ENCODE measurements at places on chromosomes 1 and 21.

- DNase-seq = no peak
These were observed 11.2 kb upstream of the RRP15 start for GRCh38 chr1:218273762-218274479.

DNA sequence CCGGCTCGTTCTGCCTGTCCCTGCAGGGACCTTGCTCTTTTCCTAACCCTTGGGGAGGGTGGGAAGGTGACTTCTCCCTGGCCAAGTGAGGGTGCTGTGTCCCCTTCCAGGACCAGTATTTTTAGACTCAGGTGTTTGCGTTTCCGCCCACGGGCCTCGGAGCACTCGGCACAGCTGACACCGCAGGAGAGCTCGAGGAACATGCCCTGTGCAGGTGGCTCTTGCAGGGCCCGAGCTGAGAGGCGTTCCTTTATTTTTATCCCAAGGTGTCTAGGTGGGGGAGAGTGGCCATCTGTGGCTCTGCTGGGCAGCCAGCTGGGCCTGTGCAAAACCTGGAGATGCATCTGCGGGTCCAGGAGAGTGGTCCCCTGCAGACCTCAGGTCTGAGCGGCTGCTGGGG is 16.0 kb downstream of the PLCH2 start:
- no peak for DNase-seq

GRCh38 chr1:56268519-56269140 is 310.7 kb downstream of the PLPP3 start:
- DNase-seq = no peak

- DNase-seq = no peak
These were observed 171.7 kb downstream of the NEK7 start for GRCh38 chr1:198328458-198329032.

GRCh38 chr1:164701189-164701761 is 142.3 kb downstream of the PBX1 start:
- no peak for DNase-seq

DNA sequence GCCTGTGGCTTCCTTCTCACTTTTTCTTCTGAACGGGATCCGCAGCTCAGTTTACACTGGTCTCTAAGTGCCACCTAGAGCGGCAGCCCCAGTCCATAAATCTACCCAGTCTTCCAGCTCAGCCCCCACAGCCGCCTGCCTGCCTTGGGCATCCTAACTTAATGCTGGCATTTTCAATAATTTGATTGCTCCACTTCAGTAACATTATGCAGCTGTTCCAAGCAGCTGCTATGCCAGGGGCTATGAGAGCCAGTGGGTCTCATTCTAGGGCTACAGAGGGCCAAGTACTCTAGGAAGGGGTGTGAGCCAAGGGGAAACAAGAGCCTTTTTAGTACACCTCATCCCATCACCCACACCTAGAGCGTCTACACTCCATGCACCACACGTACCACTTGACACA is 48.4 kb upstream of the COA6 start:
- no peak for DNase-seq

- DNase-seq = no peak
These were observed 4.1 kb upstream of the PCP4 start for GRCh38 chr21:39863111-39863510.

- DNase-seq = no peak
These were observed 93.4 kb upstream of the F3 start for GRCh38 chr1:94634977-94635416.

DNA sequence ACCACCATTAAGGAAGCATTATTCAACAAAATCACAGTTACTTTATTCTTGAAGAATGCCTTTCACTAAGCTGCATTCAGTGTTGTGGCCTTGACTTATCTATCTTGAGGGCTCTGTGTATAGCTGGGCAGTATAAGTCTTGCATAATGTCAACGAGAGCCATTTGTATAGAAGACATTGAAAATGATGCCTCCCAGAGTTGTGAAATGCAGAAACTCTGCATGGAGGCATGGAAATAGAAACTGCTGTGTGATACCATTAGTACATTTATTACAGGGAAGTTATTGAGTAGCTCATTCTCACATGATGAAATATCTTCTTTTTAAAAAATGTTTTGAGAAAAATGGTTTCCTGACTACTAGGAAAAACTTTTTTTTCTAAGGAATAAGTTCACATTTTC is 111.4 kb upstream of the SNX7 start:
- no peak for DNase-seq

- DNase-seq = no peak
These were observed 72.1 kb downstream of the SLC45A1 start for GRCh38 chr1:8389958-8390535.

GRCh38 chr1:117616967-117617366 is 11.1 kb downstream of the TENT5C start:
- DNase-seq = no peak

GRCh38 chr1:1337793-1338147 is 6.7 kb downstream of the TAS1R3 start:
- no peak for DNase-seq

DNA sequence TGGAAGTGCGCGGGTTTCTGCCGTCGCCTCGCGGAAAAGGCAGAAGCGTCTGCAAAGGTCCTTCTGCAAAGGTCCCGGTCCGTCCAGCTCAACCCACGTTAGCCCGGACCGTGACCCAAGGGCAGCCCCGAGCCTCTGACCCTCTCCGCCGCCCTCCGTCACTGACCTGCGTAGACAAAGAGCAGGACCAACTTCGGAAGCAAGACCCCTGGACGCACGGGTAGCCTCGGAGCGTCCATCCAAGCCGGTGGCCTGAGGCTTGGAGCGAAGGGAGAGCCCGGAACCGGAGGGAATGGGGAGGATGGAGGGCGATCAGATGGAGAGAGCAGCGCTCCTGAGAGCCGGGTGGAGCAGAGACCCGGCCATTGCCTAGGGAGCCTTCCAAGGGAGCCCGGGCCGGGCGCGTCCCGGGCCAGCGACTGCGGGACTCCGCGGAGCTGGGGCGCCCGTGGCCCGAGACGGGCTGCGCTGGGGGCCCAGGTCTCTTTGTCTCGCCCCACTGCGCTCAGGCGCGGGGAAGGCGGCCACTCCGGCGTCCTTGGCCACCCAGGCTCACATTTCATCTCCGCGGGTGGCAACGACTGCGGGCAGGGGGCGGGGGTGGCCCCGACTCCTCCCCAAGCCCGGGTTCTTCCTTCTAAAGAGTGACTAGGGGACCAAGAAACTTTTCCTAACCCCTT is at the start of gene CYYR1:
CYYR1 (minus strand) TSS at position 585 of the 680 bp plus-strand sequence; CDS start at position 239, 346 bp downstream.
- DNase-seq = no peak

DNA sequence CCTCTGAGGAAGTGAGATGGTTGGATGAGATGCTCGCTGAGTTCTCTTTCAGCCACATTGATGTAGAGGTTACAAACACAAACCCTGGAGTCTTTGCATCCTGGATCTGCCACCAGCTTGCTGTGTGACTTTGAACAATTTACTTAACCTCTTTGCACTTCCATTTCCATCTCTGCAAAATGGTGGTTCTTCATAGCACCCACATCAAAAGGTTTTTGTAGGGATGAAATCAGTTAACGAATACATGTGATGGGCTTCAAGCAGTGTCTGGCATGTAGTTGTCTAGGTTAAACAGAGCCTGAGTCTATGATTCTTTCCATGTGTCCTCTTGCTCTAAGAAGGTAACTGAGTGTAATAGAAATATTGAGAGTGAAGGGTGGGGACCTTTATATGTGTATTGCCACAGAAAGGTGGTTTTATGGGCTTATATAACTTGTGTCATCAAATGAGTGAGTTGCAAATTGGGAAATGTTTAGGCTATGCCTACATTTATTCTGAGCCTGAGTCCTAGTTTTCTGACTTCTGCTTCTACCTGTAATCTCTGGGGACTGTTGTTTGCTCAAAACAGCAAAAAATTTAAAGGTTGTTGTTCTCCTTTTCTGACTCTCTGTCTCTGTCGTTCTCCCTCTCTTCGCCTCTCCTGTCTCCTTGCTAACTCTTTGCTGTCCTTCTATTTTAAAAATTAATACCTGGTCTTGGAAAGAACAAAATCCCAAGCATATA is 27.3 kb upstream of the LRRN2 start:
- DNase-seq = no peak

DNA sequence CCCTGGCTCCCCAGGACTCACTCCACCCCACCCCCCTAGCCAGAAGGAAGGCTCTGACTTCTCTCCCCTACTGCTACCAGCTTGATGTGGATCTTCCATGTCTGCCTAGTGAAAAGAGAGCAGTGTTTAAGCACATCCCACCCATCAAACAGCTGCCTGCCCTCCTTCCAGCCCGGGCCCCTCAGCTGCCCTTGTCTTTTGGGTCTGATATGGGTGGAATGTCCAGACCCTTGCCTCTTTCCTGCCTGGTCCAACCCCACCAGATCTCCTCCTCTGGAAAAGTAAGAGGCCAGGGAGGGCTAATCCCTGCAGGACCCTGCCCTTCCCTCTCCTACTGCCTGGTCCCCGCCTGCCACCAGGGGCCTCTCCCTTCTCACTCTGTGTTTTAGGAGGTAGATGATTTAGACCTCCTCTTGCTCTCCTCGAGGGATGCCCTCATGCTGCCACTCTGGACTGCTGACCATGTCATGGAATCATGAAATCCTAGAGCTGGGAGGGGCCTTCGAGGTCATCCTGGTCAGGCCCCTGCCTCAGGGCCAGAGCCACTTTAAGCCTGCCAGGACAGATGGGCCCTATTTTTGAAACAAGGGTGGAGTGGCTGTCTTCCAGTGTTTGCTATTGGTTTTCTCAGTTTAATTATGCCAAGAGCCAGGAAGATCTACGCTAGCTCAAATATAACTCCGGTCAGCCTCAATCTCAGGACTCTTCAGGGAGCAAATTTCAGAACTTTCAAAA is 15.8 kb upstream of the HSPG2 start:
- DNase-seq = no peak

DNA sequence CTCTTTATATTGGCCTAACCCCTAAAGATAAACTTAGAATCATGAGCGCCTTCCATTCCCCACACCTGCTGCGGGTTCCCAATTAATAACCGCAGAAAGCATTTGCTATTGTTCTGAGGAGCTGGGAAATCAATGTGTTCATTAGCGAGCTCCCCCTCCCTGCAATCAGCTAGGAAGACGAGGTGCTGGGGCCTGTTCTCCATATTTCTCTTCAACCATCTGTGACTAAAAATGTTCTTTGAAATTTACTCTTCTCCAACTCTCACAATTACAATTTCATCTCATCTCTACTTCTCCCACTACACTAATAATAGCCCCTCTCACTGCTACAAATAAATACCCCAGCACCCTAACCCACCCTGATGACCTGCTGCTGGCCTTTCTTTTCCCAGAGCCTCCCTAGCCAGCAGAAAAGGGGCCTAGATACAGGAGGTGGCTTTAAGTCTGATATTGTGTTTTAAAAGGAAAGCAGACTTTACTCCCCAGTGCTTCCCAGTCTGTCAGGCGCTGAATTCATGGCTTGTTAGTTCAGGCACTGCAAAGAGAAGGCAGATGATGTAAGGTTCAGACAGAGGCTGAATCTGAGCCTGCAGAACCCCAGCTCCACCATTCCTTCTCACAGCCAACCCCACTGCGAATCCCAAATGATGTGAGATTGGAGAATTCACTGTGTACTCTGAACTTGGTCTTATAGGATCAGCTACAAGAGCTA is 477.5 kb upstream of the DAB1 start:
- no peak for DNase-seq

GRCh38 chr1:178543290-178543607 is 30.3 kb downstream of the TEX35 start:
- DNase-seq = no peak

DNA sequence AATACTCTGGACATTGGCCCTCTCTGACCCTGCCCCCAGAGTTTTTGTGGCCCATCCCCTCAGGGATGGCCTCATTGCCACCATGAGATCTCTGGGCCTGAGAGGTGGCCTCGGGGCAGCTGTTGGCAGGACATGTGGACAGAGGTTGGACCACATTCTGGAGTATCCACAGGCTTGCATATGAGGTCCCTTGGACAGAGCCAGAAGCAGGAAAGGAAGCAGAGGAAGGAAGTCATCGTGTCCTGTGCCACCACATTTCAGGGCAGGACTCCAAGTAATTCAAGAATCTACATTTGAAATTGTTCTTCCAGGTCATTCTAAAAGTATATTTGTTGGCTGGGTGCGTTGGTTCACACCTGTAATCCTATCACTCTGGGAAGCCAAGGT is 95.9 kb upstream of the PPP2R5A start:
- no peak for DNase-seq

- no peak for DNase-seq
These were observed 5.2 kb upstream of the SEMA4A start for GRCh38 chr1:156148216-156148615.

DNA sequence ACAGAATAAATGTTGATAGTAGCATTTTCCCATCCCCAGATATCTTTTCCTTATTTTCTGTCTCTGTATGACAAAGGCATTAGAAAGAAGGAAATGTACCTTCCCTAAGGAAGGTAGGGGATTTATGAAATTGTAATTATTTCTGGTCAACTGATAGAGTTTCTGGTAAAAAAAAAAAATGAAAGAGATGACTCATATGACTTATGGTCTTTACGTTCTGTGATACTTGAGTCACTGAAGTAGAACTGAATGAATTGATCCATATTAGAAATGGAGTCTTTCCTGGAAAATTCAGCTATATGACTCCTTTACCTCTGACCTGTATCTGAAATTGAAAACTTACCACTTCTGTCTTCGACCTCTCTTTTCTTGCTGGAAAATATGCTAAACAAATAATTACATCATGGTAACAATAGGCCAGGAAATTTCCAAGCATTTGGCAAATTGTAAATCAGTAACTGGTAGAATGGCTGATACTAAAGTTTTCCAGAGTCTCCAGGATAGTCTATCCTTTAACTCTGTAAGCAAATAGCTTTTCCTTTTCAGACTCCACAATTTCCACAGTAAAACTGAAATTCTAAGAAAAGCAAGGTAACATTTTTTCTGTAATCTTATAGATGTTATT is 364.3 kb upstream of the PTBP2 start:
- DNase-seq = no peak

- DNase-seq = no peak
These were observed 7.4 kb upstream of the DDOST start for GRCh38 chr1:20668581-20668980.

- DNase-seq = peak; percentile 63
These were observed 49.2 kb downstream of the RALGPS2 start for GRCh38 chr1:178774263-178774662.

GRCh38 chr1:117653732-117654492 is 48.1 kb downstream of the TENT5C start:
- no peak for DNase-seq

DNA sequence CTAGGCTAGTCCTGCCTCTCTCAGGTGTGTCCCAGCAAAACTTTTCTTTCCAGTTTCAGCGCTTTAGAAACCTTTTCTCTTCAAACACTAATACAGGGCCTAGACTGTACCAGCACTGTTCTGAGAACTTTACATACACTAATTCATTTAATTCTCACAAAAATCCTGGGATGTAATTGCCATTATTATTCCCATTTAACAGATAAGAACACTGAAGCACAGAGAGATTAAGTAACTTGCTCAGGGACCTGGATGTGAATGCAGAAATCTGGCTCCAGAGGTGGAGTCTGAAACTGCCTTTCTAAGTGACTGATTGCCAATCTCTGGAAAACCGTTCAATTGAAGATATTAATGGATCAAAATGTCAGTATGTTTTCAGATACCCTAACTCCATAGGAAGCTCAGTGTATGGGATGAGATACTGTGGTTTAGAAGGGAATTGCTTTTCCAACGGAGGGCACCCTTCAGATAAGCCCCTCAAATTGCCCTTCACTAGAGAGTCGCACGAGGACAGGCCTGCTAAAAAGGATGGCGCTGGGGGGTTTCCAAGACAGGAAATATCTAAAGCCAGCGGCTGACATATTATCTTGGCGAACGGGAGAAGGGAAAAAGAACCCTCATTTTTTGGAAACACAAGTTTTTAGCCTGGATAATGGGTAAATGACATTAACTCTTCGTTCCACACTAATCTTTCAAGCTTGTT is 698 bp upstream of the UCK2 start:
- peak; percentile 18 for DNase-seq

GRCh38 chr1:220166853-220167252 is 72.9 kb downstream of the IARS2 start:
- DNase-seq = no peak
